ENCODE measurements at places on chromosomes 7 and 10. TPM values are rescaled to one million over a fixed set of nuclear protein-coding genes. Genes with fewer than 3 reads are reported as not detected.

DNA sequence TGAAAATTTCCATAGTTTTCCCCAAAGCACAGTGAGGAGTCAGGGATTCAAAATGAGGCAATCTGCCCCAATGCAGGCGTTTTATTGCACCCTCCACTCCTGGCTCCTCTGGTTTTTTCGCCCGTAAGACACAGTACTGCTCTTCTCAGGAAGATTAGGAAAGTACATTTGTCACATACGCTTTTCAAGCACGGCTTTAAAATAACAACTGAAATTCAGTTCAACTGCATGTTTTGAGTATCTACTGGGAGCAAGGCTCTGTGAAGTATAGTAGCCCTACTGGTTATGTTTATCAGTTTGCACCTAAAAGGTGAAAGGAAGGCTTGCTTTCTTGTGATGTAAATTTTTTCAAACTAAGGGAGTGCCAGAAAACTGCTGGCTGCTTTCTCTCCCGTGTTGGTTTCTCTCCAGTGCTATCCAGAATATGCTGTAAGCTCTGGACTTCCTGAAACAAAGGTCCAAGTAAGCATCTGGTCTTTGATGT, 1.9 kb upstream of the SGMS1 start:
- DNase-seq: no peak

CAV2 gene
- total RNA-seq: 28.3 TPM

DNA sequence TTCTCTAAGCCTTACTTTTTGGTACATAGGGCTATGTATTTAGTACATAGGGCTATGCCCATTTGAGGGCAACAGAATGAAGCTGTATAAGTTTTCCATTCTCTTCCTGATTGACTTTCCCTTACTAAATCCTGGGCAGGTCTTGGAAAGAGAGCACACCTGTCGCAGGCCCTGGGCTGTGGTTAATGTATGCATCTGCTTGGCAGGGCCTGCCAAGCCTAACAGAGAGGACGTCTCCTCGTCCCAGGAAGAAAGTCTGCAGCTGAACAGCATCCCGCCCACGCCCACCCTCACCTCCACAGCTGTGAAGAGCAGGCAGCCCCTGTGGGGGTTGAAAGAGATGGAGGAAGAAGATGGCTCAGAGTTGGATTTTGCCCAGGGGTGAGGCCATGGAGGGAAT, 8.9 kb upstream of the PVRIG start:
- no peak for DNase-seq

DNA sequence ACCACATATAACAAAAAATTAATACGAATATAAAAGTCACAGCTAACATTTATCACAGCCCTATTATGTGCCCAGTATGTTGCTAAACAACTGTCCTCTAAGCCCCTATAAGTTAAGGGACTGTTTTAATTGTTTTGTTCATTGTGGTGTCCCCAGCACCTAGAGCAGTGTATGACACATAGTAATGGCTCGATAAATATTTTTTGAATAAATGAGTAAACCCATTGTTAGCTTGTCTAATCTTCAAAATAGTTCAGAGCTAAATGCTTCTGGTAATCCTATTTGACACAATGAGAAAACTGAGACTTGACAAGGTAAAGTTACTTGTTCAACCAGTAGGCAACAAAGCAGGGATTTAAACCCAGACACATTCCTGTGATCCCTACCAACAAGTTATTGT, 78.4 kb upstream of the NEUROD6 start:
- DNase-seq: no peak

- no peak for DNase-seq
These were observed 121.1 kb downstream of the CFTR start for GRCh38 chr7:117600911-117601310.

- DNase-seq: no peak
These were observed 95.5 kb downstream of the INPP5A start for GRCh38 chr10:132632851-132633684.

GRCh38 chr7:22563032-22563501, 63.1 kb upstream of the STEAP1B start:
- DNase-seq: no peak

- DNase-seq: no peak
These were observed 81.0 kb downstream of the SAMD9 start for GRCh38 chr7:93036807-93037206.

CASD1 gene
- total RNA-seq: 61.3 TPM

BMPER gene
- total RNA-seq: 2.4 TPM

- DNase-seq: no peak
These were observed 8.4 kb upstream of the INMT start for GRCh38 chr7:30743371-30744074.

DNA sequence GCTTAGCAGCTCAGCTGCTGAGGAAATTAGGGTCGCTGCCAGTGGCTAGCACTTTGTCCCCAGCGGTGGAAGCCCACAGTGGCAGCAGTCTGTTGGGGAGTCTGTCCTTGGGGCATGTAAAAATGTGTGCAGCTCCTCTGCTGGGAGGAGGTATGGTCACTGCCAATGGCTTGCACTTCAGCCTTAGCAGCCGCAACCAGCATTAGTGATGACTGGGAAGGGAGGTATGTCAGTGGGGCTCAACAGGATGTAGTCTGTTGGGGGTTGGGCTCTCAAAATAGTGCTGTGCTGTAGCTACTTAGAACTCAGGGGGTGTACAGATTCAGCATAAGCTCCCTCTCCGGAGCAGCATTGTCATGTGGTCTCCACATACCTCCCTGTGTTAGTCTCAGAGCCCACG, 189.9 kb downstream of the ZEB1 start:
- no peak for DNase-seq

ABCB1 gene
- 2.8 TPM for total RNA-seq

AKR1C4 gene
- not detected for total RNA-seq

- peak; percentile 44 for DNase-seq
These were observed at the start of gene EBF3 for GRCh38 chr10:129963641-129964501. EBF3 (minus strand) TSS chr10:129964274; CDS start chr10:129963768, 506 bp downstream.

PKD2L1 gene
- total RNA-seq: not detected
